ENCODE measurements at places on chromosomes 11 and 22.

GRCh38 chr22:34763496-34763895 is 302.5 kb upstream of the ISX start:
- no peak for DNase-seq

DNA sequence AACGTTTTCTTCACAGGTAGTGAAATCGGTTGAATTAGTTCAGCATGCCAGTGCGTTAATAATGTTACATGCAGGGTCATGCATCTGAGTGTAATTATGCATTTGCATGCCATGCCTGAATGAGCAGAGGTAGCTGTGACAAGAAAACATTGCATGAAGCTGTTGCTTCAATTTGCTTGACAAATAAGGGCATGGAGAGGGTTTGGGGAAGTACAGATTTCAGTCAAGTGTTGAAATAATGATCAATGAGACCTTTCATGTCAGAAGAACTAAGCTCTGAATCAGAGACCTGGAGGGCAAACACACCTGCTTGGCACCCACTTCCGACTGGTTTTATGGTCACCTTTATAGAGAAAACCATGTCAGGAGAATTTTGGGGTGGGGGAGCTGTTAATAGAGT is 221.4 kb downstream of the DBX1 start:
- no peak for DNase-seq

DNA sequence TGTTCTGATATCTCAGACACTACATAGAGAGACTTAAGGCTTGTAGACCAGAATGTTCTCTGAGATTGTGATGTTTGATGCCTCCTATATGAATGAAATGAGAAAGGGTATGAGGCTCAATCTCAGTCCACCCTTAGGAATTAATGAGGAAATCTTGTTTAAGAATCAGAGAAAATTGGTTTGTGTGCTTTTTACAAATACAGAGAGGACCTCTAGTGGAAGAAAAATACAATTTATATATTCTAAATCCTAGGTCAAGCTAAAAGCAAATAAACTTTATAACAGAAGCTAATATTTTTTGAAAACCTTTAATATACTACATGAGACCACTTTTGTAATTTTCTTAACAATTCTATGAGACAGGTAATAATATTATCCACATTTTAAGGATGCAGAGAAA is 5.0 kb upstream of the OR52H1 start:
- DNase-seq: no peak

- DNase-seq: peak; percentile 47
Observed at GRCh38 chr22:42621505-42622002, 6.9 kb upstream of the POLDIP3 start.

DNA sequence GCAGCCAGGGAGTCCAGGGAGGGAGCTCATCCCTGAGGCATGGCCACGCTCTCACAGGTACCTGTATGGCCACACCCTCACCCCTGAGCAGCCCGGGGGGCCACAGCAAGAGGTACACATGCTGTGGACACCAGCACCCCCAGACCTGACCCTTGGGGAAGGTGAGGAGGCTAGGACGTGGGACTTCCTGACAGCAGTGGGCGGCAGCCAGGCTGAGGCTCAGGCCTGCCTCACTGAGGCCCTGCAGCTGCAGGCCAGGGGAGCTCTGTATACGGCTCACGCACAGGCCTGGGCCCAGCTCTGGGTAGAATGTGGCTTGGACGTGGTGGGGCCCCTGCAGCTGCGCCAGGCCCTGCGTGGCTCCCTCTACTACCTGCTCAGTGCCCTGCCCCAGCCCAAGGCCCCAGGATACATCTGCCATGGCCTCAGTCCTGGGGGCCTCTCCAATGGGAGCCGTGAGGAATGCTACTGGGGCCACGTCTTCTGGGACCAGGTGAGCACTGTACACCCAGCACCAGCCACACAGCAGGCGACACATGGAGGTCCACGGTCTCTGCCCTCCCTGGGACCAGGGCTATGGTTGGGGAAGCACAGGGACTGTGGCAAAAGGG is 1.8 kb downstream of the PGGHG start:
- DNase-seq: no peak

GRCh38 chr11:27509908-27510307 is 3.3 kb upstream of the LIN7C start:
- no peak for DNase-seq

- no peak for DNase-seq
Observed at GRCh38 chr11:13983081-13983751, 20.7 kb downstream of the SPON1 start.

GRCh38 chr11:127816962-127817361 is 770.4 kb downstream of the ETS1 start:
- DNase-seq: no peak

DNA sequence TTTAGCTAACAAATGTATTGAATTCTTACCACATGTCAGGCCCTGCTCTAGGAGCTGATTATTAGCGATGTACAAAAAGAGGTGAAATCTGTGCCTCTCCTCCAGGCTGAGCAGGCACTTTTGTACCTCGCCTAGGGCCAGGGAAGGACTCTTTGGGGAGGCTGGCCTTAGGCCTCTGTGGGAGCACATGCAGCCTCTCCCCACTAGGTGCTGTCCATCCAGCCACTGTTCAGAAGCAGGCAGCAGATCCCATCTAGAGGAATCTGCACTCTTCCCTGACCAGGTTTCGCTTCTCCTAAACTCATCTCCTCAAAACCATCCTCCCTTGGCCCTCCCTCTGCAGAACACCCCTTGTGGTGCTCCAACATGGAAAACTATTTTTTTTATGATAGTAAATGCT is 51.9 kb upstream of the WT1 start:
- DNase-seq: no peak

DNA sequence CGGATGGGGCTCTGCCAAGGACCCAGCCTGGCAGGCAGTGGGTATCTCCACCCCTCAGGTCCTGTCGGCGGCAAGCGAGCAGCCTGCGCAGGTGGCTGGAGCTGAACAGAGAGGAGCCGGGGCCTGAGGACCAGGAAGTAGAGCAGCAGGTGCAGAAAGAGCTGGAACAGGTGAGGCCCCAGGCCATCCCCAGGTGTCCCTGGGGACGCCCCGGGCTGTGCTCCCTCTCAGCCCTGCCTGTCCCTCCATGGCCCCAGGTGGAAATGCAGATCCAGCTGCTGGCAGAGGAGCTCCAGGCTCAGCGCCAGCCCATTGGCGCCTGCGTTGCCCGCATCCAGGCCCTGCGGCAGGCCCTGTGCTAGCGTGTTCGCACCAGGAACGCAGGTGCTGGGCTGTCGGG is 44.0 kb downstream of the PISD start:
- DNase-seq: no peak

DNA sequence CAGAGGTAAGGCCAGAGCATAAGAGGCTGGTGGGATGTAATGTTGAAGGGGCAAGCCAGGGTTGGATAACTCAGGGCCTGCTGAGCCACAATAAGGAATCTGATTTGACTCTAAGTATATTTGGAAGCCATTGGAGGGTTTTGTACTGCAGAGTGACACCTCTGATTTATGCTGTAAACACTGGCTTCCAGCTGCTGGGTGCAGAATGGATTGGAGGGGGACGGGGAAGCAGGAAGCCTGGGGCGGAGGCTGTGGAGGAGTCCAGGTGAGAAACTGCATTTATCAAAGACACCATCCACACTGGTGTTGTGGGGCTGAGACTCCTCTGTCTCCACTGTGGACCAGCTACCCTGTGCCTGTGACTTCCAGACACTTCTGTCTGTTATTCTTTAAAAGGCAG is 26.8 kb downstream of the MIAT start:
- no peak for DNase-seq

DNA sequence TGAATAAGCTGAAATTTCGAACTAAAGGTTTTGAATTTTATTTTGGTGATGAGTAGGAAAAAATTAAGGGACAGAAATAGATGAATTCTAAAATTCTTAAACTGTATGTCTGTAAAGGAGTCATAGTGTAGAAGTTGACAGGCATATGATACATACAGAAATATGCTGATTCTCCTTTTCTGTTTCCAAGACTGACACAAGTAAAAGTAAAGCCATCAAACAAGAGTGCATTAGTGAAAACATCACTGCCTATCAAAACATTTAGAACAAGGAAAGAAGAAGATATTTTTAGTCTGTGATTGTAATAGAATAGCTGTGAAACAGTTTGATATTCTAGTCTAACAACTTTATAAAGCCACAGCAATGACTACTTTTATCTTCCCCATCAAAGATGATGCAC is 1318.0 kb upstream of the TENM4 start:
- no peak for DNase-seq

GRCh38 chr11:75072582-75072981 is 24.1 kb downstream of the OR2AT4 start:
- no peak for DNase-seq

DNA sequence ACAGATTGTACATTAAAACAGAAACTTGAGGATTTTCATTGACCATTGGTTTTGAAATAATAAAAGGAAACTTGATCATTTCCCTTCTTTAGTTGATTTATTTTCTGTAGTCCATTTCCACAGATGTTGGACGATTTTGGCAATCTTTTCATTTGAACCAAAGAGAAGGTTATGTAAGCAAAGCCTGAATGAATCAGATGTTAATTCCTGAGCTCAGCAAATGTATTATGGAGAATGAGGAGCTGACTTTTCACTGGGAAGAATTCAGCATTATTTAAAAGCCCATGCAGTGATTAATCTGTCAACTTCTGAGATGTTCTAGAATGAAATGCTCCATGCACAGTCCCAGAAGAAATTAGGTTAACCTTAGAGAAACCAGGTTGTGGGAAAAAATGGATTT is 29.0 kb downstream of the ELMOD1 start:
- DNase-seq: no peak

GRCh38 chr11:120013325-120014250 is 124.3 kb downstream of the TRIM29 start:
- no peak for DNase-seq

DNA sequence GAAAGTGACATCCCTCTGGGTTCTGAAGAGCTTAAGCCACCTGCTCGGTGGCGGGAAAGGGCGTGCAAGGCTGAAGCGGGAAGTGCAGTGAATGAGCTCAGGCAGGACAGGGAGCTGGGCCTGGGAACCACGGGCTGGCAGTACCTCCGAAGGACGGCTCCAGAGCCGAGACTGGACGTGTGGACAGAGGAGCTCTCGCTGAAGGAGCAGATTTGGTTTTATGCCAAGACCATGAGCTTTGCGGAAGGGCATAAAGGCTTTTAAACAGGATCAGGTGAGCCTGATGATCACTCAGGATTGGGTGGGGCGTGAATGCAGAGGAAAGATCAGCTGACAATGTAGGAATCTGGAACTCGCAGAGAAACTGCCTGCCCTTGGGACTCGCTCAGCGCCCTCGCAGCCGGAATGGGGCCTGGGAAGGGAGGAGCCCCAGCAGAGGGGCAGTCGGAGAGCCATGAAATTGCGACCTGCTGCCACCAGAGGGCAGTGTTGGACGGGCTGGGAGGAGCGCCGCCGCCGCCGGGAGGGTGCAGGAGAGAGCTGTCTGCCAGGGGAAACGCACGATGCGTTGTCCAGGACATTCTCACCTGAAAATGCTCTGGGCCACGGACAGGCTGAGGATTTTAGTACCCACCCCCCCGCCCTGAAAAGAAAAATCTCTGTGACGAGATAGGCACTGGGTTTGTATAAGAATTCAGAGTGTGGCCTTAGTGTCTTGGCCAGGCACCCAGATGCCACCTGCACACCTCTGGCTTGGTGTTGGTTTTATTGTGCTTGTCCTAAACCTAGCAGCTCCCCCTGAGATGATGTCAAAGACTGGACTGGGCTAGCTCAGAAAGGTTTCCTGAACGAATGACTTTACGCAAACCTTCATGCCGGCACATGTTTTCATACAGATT is 324.4 kb downstream of the NTM start:
- DNase-seq: peak; percentile 35

- DNase-seq: no peak
Observed at GRCh38 chr11:44451706-44452105, 113.8 kb upstream of the CD82 start.

DNA sequence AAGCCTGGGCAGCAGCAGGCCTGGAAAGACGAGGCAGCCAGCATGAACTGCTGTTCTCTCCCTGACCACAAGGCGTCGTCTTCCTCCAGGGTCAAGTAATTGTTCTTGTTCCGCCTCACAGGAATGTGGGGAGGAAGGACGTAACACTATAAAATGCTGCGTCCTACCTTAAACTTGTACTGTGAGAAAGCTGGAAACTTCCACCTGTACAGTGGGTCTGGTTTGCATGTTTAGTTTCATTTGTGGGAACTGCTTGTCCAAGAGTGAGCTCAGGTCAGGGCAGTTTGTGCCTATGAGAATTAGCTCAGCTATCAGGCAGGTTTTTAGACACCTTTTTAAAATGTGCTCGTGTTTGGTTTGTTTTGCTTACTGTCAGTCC is 55.2 kb downstream of the PANX1 start:
- peak; percentile 28 for DNase-seq

GRCh38 chr11:112013497-112014164 is 11.6 kb upstream of the DLAT start:
- DNase-seq: no peak

- DNase-seq: no peak
Observed at GRCh38 chr11:59849129-59849528, 3.8 kb upstream of the CBLIF start.

GRCh38 chr22:24554313-24555164 is at the start of gene GUCD1:
GUCD1 (minus strand) TSS chr22:24555138; CDS start chr22:24554991, 147 bp downstream.
- no peak for DNase-seq

- DNase-seq: no peak
Observed at GRCh38 chr22:19620742-19621371, 93.4 kb upstream of the SEPTIN5 start.

DNA sequence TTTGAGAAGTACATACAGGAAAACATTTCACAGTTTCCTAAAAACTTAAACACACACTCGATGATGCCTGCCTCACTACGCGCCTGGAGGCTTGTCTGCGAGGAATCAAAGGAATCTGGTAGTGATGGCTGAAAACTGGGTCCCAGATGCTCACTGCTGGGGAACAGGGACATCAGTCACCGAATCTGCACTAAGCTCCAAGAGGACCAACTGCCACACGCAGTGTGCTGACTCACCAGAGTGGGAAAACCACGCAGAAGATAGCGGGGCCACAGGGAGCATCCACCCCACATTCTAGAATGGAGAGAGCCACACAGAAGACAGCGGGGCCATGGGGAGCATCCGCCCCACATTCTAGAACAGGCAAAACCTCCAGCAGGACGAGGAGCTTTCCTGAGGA is 24.3 kb upstream of the MOB2 start:
- DNase-seq: no peak

- DNase-seq: no peak
Observed at GRCh38 chr11:81080476-81080875, 1639.6 kb upstream of the TENM4 start.

DNA sequence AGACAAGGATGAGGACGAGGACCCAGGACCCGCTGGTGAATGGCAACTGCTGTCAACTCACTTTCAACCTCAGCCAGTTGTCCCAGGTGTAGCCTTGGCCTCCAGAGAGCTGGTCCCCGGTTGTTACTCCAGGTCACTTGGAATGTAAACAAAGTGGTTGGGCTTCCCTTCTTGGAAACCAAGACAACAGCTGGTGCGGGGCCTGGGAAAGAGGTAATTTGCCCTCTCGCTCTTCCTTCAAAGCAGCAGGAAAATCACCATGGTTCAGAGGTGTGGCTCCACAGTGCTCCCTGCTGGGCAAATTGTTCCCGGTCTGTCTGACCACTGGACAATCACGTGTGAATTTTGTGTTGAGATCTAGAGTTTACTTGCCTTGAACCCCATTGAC is 15.0 kb downstream of the SLC1A2 start:
- no peak for DNase-seq

GRCh38 chr22:23898006-23898974 is 4.1 kb downstream of the MIF start:
- DNase-seq: no peak

GRCh38 chr11:74417860-74418508 is 19.8 kb upstream of the PGM2L1 start:
- DNase-seq: no peak
